ENCODE measurements at places on chromosomes 12 and 14.

- DNase-seq: no peak
Measured at GRCh38 chr12:3882406-3882805, 9.2 kb upstream of the PARP11 start.

GRCh38 chr14:21496453-21496852, 14.7 kb downstream of the METTL3 start:
- DNase-seq: no peak

DNA sequence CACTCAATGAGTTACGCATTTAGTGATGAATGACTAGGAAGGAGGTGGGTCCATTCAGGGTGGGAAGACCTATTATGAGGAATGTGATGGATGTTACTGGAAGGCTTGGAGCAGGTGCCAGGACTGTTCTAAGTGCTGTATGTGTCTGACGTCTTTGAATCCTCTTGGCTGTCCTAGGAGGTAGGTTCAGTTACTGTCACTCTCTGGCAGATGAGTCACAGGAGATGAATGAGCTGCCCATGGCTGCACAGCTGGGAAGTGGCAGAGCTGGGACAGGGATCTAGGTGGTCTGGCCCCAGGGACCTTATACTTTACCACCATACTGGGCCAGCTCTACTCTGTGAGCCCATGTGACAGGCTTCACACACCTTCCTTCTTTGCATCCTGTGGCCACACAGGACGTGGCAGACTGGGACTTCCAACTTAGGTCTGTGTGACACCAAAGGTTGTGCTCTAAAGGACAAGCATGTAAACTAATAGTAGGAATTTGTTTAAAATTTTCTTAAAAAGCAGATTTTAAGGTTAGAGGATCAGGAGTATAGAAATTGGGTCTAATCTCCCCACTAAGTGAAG, 24.0 kb downstream of the TCTN1 start:
- DNase-seq: no peak

GRCh38 chr14:69573205-69573830, 1.4 kb downstream of the CCDC177 start:
- no peak for DNase-seq

GRCh38 chr12:89650239-89650638, 58.4 kb downstream of the ATP2B1 start:
- DNase-seq: no peak

DNA sequence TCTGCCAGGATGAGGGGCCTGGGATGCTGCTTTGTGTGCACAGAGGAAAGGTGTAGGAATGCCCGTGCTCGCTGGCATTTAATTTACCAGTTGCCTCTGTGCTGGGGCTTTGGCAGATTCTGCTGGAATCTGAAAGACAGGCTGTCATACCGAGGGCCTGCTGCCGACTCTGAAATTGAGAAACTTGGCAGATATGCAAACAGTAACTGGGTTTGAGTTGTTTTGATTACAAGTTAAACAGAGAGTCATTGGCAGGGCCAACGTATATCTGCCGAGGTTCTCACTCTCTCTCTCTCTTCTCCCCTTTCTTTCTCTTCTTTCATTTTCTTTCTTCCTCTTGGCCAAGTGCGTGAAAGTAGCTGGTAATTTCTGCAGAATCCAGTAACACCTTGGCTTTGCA, 618.7 kb downstream of the VRK1 start:
- DNase-seq: no peak

DNA sequence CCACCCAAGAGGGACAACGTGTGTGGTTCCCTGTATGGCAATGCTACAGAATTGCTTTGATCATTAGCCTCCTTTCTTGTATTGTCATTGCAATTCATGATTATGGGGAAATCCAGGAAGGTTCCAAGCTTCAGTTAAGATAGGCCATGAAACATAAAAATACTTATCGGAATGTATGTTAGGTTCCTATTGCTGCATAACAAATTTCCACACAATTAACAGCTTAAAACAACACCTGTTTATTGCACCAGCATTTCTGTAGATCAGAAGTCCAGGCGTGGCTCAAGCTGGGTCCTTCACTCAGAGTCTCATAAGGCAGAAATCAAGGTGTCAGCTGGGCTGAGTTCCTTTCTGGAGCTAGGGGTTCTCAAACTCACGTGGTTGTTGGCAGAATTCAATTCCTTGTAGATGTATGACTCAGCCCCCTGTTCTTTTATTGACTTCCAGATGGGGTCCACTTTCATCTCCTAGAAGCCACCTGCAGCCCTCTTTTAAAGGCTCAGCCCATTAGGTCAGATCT, 365.6 kb upstream of the TMPO start:
- no peak for DNase-seq

DNA sequence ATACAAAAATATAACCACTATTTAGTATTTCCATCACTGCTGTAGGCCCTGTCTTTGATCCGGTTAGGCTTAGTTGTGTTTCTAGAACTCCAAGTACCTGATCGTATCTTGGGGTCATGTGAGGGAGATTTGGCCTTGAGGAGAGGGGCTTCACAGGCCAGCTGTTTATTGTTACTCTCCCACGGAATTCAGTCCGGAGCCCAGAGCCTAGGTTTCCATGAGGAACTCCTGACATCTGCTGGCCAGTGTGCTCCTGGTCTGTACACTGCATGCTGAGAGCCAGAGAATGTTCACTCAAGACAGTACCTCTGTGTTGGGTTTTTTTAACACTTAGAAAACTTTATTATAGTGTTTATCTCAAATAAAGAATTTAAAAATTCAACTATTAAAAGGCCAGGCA, 341.0 kb upstream of the TMEM132C start:
- no peak for DNase-seq

DNA sequence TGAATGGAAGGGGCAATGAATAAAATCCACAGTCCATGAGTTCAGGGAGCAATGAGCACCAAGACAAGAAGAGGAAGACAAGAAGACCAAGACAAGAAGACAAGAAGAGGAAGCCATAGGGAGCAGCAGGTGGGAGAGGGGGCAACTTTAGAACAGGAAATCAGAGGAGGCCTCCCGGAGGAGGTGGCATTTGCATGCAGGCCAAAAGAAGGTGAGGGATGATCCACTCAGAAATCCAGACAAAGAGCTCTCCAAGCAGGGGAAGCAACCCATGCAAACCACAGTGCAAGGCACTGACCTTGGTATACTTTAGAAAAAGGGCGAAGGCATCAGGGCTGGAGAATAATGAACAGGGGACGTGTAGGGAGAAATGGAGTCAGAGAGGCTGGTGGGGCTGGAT, 58.6 kb downstream of the SCARB1 start:
- no peak for DNase-seq

- peak; percentile 99 for DNase-seq
Measured at GRCh38 chr14:70809225-70810219, at the start of gene MAP3K9. MAP3K9 (minus strand) TSS chr14:70809513; CDS start chr14:70809171, 342 bp downstream.

DNA sequence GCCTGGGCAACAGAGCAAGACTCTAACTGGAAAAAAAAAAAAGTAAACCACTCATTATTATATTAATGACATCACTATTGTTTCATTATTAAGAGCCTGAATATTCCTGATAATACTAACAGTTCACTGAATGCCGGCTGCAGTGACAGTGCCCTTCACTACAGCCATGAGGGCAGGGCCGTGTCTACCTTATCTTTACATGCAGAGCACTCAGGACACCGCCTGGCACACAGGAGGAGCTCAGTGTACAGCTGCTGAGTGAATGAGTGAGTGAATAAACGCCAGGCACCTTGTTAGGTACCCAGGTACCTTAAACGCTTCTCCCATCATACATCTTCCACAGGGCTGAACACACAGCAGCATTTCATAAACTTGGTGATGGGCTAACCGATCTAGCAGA, 23.2 kb downstream of the ZFYVE1 start:
- no peak for DNase-seq

GRCh38 chr12:26563552-26563951, 269.4 kb downstream of the ITPR2 start:
- DNase-seq: no peak

DNA sequence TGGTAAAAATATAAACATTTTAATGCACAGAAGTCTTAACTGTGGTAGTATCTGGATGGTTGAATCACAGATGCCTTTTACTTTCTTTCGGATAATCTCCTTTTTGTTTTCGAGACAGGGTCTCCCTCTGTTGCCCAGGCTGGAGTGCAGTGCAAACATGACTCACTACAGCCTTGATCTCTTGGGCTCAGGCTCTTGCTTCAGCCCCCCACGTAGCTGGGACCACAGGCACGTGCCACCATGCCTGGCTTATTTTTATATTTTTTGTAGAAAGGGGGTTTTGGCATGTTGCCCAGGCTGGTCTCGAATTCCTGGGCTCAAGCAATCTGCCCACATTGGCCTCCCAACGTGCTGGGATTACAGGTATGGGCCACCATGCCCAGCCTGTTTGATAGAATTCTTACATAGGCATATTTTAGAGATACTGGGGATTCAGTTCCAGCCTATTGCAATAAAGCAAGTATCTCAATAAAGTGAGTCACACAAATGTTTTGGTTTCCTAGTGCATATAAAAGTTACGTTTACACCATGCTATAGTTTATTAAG, 99.2 kb downstream of the SNAPC1 start:
- no peak for DNase-seq

GRCh38 chr12:68609998-68610369, 715 bp upstream of the RAP1B start:
- DNase-seq: no peak

DNA sequence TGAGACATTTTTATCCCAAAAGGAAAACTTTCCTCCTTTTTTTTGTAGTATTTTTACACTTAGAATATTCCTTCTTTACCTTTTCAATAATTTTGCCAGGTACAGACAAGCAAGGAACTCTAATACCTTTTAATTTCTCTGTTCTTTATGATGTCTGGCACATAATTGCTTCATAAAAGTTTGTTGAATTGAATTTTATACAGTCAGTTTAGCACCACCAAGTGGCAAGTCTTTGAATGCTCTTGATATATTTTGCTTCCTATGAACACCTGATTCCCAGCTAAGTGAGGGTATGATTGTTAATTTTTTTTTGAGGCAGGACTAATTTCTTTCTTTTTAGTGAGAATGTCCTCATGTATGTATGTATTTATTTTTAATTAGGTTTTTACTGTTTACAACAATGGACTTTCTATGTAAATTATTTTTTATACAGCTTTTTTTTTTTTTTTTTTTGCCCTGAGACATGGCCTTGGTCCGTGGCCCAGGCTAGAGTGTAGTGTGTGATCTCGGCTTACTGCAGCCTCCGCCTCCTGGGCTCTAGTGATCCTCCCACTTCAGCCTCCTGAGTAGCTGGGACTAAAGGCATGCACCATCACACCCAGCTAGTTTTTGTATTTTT, 6.9 kb downstream of the TBC1D15 start:
- DNase-seq: peak; percentile 47

DNA sequence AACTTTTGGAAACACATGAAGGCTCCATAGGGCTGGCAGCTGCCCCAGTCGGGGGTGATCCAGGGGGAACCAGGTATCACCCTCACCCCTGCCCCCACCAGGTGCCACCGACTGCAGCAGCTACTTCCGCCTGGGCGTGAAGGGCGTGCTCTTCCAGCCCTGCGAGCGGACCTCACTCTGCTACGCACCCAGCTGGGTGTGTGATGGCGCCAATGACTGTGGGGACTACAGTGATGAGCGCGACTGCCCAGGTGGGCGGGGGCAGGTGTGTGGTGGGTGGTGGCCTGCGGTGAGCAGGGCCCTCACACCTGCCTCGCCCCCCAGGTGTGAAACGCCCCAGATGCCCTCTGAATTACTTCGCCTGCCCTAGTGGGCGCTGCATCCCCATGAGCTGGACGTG, 22.3 kb upstream of the NXPH4 start:
- DNase-seq: no peak

GRCh38 chr12:113757221-113758002, 208.7 kb downstream of the RBM19 start:
- DNase-seq: no peak

DNA sequence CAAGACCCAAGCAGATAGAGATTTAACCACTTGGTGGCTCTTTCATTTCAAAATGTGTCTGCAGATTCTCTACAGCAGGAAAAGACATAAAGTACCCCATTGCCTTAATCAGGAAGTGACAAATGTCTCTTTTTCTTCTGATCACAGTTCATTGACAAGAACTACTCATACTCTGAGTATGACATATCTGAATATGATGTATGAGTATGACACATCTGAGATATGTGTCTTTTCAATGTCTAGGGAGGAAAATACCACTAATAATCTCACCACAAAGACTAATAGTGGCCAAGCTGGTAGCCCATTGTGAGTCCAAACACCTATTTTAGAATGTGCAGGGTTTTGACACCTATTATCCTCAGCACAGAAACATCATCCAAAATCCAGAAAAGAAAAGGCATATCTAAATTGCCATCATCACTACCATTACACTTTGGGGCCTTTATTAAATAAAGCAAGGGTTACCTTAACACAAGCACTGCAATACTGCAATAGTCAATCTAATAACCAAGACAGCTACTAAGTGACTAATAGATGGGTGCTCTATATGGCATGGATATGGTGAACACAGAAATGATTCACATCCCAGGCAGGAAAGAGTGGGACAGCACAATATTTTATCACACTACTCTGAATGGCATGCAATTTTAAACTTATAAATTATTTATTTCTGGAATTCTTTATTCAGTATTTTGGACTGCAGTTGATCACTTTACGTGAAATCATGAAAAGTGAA, 243.7 kb upstream of the FAR2 start:
- peak; percentile 11 for DNase-seq

DNA sequence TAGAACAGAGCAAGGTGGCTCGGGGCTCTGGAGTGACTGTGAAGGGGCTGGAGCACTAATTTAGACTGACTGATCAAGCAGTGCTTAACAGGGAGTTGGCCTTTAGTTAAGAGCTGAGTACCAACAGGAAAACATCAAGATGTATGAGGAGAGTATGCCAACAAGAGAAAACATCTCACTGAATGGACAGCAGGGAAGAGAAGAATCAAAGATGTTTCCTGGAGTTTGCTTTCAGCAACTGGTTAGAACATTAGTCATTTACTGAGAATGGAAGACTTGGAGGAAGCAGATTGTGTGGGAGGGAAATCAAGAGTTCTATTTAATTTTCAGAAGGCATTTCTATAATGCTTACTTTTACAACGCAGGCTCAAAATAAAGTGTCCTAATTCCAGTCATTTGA, 259.3 kb downstream of the ADAMTS20 start:
- peak; percentile 55 for DNase-seq

DNA sequence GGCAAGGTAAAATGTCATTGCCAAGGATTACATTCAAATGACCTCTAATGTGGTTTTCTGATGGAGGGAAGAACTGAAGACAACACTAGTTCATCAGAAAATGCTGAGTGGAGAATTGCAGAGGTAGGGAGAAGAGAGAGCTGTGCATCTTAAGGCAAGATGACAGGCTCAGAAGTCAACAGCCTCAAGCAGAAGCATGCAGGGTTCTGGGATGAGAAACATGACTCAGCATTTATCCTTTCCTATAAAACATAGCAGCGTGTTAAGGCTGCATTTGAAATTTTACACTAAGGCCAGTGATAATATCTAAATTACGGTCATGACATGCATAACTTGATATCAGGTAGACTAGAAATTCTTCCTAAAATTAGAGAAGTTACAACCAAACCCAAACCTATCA, 53.7 kb upstream of the DYRK2 start:
- DNase-seq: no peak

GRCh38 chr12:62166525-62166924, 93.7 kb upstream of the USP15 start:
- no peak for DNase-seq

GRCh38 chr12:14417715-14418114, 52.2 kb downstream of the ATF7IP start:
- DNase-seq: peak; percentile 83

Measured in kidney tubule cell (primary cell).